ENCODE measurements at places on chromosomes 16 and 17.

- DNase-seq: no peak
Measured at GRCh38 chr16:22216191-22216831, 10.2 kb downstream of the EEF2K start.

GRCh38 chr16:49183911-49184310, 97.7 kb downstream of the CBLN1 start:
- no peak for DNase-seq

GRCh38 chr16:25941800-25942499, 250.2 kb downstream of the HS3ST4 start:
- no peak for DNase-seq

GRCh38 chr17:40921026-40921425, 16.4 kb downstream of the KRT23 start:
- no peak for DNase-seq

DNA sequence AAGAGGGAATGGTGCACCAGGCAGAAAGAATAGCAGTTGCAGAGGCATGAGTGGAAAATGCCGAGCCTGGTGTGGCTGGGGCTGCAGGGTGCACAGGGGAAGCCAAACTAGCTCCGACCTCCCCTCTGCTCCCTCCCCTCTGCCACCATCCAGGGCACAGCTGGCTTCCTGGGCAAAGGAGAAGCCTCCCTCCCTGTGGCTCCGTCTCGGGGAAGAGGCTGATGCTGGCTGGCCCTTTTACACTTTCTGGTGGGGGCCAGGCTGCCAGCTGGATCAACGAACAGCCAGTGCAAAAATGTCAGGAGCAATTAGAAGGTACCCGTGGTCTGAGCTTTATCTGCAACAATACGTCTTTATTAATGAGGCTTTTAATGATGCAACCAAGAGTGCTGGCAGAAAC, 37.1 kb upstream of the KCNJ12 start:
- no peak for DNase-seq

GRCh38 chr17:73934696-73935095, 268.8 kb upstream of the RPL38 start:
- no peak for DNase-seq

GRCh38 chr17:30477774-30478115, 537 bp downstream of the GOSR1 start:
- DNase-seq: no peak

GRCh38 chr16:70576431-70577255, 53.0 kb downstream of the SF3B3 start:
- no peak for DNase-seq

DNA sequence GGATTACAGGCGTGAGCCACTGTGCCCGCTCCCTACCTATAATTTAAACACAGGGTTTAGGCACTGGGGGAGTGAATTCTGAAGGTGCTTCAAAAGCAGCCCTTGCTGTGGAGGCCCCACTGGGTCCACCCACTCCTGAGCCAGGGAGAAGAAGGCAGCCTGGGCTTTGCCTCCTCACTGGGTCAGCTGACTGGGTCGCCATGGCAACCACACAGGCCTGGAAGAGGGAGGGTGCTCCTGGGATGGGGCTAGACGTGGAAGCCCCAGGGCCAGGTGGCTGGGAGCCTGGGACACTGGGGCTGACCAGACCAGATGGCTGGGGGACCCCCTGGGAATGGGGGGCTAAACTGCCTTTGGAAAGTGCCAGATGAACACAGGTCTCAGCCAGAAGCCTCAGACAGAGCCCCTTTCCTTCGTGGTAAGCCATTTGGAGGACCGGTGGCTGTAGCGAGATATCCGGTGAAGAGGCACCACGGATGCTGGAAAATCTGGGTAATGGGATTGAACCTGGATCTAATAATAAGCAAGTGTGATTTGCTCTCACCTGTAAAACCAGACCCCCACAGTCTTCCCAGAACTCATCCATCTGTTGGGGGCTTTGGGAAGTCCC, 32.9 kb downstream of the TRARG1 start:
- no peak for DNase-seq

DNA sequence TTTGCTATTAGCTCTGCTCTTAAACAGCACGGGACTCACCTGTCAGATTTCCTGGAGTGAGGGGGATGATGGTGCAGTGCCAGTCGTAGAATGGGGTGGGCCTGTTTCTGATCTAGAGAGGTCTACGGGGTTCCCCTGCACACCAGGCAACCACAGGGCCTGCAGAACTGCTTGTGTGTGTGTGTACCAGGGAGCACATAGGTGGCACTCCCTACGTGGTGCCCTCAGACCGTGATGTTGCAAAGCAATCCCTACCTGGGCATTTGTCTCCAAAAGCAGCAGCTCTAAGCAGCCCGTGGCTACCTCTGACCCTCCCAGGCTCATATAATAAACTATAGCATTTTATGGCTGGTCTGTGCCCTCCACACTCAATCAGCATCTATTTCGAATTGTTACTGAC, 38.5 kb downstream of the MPRIP start:
- DNase-seq: no peak

DNA sequence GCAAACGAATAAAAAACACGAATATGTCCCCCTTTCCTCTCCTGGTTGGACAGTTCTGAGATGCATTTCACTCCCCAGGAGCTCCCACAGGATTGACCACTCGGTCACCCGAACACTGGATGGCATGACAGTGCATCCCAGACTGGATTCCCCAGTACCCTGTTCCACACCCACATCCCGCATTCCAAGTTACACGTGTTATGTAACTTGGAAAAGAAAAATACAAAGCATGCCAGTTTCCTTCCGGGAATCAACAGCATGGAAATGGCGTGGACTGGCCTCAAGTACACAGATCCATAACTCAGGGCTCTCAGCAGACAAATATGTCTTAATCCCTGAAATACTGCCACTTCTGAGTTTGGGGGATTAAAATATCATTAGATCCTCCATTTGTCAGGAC, 12.6 kb upstream of the KLHL36 start:
- DNase-seq: no peak

DNA sequence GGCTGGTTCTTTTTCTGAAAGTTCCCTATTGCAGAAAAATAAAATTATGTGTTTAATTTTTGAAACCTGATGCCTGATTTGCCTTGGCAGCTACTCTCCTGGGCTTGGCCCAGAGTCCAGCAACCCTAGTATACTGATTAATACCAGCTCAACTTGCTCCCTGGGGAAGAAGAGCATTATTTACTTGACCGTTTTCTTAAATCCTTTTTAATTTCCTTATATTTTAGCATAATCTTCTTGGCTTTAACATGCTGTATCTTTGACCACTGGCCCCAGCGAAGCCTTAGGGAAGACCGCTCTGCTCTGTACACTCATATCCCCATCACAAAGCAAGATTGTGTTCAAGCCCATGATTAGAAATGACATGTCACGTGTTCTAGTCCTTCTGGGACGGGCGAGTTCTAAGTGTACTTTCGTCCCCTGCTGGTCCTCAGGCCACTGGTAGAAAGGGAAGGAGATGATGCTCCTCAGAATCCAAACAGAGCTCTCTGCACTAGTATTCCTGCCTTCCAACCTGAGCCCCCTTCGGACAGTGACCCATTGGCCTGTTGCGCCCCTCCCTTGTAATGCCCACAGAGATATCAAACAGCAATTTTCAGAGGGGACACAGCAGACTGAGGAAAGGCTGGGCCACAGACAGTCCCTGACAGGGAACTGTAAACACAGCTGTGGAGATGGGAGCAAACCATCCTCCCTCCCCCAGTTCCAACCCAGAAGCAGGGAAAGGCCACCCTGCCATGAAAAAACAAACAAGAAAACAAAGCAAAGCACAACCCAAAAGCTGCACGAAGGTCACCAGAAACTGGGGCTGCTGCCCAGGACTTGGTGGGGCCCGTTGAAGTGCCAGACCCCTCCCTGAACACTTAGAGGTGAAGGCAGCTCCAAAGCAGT, 4.3 kb upstream of the EZH1 start:
- DNase-seq: no peak

DNA sequence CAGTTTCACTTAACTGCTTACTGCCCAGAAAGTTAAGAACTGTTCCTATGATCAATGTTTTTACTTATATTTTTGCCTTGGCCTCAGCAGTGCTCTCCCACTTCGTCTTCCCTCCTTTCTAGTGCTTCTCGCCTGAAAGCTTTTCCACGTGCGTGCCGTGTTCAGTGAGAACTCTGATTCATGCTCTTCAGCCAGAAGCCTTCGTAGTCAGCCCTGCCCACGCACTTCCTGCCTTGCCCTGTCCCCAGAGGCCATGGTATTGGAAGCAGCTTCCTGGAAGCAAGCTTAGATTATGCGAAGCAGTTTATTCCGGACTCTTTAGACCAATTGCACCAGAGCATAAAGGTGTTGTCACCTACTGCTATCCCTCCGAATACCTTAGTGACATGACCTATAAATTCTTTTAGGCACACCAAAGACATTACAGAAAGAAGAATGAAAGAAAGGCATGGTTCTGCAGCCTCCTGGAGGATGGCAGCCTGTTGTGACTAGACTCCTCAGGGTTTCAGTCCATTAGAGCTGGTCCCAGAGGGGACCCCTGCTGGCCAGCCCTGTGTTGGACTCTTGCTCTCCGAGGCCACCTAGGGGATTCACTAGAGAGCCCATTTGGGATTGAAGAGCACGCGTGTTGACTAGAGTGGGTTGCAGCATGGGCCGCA, 105.2 kb downstream of the RPTOR start:
- peak; percentile 31 for DNase-seq

DNA sequence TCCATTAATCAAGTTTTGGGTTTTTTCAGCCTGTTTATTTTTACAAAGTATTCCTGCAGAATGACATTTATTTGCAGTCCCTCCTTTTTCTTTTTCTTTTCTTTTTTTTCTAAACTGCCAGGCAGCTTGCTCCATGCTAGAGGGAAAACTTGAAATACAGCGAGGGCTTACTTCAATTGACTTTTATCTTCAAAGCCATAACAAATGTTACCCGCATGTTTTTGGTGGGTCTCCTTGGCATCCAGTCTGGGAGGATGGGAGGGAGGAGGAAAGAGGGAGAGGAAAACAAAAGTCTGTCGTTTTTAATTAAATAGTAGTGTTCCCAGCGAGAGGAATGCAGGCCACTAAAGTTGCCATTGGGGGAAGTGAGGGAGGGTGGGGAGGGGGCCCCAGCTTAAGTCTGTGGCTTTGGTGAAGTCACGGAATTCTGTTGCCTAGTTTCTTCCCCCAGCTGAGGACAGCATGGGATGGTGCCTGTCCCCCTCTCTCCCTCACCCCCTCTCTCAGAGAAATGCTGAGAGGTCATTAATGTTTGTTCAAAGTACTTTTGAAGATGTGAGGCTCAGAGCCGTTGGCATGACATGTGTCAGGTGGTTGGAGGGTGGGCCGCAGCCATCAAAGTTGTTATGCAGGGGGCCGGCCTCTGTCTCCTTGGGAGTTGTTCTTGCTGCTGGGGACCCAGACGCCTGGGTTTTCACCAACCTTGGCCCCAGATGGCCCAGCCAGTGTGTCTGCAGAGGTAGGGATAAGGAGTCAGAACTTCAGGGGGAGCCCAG, 2.9 kb downstream of the NKD1 start:
- no peak for DNase-seq

DNA sequence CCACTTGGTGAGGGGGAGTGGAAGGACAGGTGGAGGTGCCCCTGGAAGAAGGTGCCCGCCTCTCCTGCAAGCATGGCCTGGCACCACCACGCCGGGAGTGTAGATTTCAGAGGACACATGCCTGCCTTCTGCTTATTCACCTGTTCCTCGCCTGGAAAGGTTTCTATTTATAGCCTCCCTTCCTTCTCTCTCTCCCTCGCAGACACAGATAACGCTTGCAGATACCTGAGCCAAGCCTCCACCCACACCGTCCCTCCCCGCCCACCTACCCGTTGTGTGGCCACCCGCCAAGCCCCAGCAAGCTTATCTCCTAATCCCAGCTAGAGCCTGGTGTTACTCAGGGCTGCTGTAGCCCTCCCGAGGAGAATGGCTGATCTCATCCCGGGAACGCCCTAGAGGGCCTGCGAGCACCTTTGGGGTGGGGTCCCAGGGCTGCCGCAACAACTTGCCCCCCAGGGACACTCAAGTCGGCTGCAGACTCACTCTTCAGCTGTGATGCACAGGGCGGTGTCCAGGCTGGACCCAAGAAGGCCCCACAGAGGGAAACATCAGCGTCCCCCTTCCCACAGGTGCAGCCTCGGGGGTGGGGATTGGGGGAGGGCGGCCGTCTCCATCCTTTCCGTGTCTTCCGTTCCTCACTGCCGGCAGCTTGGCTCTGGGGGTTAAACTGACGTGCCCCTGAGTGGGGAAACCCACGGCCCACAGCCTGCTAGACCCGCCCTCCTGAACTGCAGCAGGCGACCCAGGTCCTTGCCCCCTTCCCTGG, 1.9 kb upstream of the SNAI3 start:
- DNase-seq: no peak

DNA sequence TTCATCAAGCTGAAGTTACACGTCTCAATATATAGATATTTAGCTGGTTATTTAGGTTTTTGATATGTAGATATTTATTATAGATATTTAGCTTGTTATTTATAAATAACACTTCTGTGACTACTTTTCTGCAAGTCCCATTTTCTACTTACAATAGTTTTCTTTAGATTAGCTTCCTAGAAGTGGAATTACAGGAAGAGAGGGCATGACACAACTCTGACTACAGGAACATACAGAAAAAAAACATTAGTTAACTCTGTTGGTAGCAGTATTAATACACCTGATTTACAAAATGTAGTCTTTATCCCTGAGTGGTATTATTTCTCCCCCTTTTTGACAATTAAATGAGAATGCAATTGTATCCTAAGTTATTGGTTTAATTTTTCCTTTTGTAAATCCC, 21.2 kb upstream of the CCL1 start:
- no peak for DNase-seq

DNA sequence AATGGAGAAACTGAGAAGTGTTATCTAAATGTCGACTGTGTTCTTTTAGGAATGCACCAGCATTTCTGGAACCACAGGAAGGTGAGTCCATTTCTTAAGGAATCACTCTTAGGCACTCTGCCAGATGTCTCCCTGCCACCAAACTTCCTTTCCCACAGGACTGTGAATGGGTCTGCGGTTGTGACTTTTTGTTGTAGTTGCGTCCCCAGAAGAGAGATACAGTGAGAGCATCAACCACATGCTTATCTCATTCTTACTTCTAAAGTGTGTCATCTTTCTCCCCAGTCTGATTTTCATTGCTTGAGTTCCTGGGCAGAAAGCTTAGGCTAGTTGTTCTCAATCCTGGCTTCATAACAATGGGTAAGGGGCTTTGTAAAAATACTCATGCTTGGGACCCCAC, 13.4 kb downstream of the ITPRIPL2 start:
- DNase-seq: no peak

DNA sequence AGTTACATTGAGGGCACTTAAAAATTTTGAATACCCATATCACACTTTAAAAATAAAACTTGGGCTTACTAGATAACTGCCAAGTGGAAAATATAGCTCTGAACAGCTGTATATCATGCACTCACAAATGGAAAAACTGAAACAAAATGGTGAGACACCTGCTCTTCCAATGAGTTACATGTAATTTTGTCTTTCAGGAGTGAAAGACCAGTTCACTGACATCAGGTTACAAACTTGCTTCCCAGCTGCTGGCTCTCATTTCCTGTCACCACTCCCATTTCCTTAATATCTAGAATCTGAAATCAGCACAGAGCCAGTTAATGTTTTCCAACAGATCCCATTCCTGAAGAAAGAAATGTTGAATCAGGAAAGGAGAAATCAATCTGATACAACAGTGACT, 10.8 kb downstream of the CSNK2A2 start:
- no peak for DNase-seq

Measured in activated gamma-delta T cell treated with Interleukin-2 at 50 U/mL for 16 hours (primary cell).